H1 (cell line): ENCODE measurements at places on chromosomes 12 and 14. TPM values are rescaled to one million over a fixed set of nuclear protein-coding genes. Genes with fewer than 3 reads are reported as not detected.

- DNase-seq = no peak
These were observed at the start of gene HOXC12 for GRCh38 chr12:53954694-53955035. Gene HOXC12 (plus strand): TSS chr12:53954903. CDS start chr12:53954930, 27 bp downstream.

- no peak for DNase-seq
These were observed 110.1 kb downstream of the EGLN3 start for GRCh38 chr14:33840797-33841196.

DNA sequence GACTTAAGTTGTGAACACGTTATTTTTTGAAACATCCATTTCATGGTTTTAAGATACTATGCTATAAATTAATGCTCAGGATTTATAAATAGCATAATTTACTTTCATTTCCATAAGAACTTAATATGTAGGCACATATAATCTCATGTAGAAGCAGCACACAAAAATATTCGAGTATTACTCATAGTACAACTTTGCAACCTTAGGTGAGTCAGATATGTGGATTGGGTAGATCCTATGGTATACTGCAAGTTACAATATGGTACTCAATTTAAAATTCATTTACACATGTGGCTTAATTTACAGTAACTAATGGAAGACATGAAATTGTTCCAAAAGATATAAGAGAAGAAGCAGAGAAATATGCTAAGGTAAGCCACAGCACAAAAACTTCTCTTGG lies 26.0 kb downstream of the PSMA3 start:
- no peak for DNase-seq

- no peak for DNase-seq
These were observed 12.5 kb upstream of the IQSEC3 start for GRCh38 chr12:53735-54730.

- DNase-seq = no peak
These were observed 1.8 kb upstream of the CCDC198 start for GRCh38 chr14:57495416-57495815.

DNA sequence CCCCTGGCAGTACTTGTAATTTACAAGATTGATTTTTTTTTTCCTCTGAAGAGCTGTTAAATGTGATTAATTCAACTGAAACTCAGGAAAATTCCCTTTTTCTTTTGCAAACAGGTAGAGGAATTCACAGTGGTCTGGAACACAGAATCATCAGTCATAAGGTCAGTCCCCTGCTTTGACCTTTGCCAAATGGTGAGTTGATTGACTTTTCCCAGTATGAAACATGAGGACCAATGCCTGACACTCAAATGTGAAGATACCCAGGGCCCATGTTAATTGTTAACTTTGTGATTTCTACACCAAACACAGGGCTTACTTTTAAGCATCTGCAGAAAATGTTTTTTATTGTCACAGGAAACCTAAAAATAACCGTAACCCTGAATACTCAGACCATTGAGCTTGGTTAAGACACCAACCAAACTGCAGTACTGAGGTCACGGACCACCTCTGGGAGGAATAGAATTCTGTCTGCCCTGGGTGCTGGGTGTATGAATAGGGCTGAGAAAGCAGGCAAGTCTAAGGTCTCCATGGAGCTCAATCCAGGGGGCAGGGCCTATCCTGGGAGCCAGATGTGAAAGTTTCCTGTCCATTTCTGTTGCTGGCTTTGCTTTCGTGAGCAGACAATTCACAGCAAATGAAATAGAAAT lies 192.4 kb downstream of the TMX1 start:
- no peak for DNase-seq

GPD1 gene
- 0.74 and 1.2 TPM in 2 replicates for total RNA-seq
